Left colon (tissue), 2 donors: ENCODE measurements at places on chromosomes 2 and 18.

GRCh38 chr2:38600242-38600891, 2.4 kb downstream of the HNRNPLL start:
- DNase-seq, result peak; percentile 29

DNA sequence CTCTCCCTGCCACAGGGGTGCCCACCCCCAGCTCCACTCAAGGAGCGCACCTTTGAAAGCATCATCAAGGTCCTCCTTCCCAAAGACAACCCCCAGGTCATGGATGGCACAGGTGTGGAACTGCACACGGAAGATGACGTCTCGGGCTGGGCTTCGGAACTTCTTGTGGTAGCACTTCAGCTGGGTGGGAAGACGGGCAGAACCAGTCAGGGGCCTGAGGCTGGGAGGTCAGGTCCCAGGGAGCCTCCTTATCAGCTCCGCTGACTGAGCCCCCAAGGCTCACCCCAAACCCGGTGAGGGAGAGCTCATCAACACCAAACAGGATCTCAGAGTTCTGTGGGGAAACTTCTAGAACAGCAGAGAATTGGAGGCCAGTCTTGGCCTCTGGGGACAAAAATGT, 117.8 kb downstream of the TNS1 start:
- DNase-seq, result no peak

DNA sequence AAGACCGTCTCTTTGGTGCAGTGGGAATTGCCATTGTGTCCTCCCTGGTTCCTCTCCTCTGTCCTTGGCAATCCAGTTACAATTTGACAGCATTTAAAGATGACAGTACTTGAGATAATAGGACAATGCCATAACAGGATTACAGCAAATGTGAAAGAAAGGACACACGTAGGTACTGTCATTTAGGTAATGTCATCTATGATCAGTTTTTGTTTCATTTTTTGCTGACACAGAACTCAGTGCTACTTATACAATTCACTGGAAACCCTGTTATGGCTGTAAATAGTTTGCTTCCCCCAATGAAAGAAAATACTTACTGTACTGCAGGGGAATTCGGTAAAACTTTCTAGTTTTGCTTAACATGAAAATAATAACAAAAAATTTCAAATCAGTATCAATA, 65.2 kb downstream of the BCL11A start:
- no peak for DNase-seq

DNA sequence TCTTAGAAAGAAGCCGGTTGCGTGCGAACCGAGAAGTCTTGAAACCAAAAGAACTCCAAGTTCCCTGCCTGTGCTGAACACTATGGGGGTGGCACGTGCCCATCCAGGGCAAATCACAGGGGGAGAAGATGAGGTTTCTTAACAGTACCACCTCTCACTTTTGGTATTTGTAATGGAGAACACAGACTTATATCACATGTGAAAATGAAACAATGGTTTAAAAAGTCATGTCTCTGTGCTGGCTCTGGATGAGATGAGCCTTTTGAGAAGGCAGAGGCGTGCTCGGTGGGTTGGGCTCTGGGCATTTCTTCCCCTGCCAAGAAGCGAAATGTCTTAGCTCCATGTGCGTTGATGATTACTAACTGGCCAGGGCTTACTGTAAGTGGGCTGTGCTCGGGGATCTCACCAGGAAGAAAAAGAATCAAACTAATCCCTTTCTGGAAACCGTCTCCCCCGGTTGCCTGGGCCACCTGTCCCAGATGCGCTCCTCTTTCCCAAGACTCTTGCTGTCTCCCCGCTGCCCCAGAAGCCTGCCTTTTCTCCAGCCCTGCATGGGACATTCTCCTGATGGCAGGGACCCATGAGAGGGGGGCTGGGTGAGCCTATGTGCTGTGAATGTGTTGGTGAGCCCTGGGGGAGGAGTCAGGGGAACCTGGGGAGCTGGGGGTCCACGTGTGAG, 252.9 kb downstream of the PRKCE start:
- DNase-seq, result no peak

DNA sequence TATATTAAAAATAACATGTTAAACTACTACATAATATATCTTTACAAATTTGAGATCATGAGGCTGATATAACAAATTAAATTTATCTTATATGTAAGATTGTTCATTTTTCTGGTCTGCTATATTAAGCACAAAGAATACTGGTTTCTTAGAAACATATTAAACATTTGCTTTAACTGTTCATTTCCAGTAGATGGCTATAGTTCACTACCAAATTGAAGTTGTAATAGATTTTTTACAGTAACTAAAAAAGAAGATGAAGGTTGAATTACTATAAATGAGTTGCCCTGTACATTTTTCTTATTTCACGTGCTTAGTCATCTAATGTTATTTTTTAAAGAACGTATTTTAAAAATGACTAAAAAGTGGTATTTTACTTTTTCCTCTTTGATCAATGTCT, 57.0 kb downstream of the ZNF407 start:
- DNase-seq, result no peak

- no peak for DNase-seq
These were observed 98.6 kb upstream of the NFU1 start for GRCh38 chr2:69535817-69536241.

DNA sequence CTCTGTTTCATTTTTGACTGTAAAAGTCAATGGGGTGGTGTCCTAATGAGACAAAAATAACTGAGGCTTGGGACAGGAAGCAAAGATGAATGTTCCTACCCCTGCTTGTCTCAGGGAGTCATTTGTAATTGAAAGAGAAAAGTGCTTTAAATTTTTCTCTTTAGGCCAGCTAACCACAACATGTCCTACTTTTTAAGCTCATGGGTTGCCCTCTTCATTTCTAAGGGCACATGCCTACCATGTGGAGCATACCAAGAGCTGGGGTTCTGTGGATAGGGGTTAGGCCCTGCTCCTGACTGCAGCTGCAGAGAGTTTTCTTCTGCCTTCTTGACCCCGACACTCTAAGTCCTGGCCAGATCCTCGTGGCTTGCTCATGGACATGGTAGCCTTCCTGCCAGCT, 96.8 kb upstream of the ARL4C start:
- DNase-seq, result no peak

DNA sequence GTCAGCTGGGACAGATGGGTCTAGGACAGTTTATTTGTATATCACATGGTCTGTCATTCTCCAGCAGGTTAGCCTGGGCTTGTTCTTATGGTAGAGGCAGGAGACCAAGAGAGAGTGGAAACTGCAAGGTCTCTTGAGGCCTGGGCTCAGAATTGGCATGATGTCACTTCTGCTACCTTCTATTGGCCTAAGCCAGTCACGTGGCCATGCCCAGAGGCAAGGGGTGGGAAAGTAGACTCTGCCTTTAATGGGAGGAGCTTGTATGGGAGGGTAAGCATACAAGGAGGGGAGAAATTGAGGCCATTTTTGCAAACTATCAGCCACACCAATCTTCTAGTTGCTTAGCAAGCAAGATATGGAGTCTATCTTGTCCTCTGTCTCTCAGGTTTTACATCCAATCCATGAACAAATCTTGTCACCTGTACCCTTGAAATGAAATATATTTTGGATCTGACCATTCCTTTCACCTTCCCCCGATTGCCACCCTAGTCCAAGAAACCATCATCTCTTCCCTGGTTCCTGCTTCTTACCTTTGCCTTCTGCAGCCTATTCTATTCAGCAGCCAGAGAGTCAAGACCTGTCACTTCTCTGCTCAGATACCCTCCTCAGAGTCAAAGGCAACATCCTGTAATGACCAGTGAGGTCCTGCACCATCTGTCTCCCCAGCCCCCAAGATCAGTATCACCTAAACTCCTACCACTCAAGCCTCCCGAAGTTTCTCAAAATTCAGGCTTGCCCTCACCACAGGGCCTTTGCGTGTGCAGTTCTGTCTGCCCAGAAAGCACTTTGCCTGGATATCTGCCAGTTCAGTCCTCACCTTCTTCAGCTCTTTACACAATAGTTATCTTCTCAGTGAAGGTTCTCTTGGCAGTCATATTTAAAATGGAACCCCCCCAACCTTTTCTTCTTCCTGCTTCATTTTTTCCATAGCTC, 240.0 kb downstream of the LOXHD1 start:
- DNase-seq, result no peak

GRCh38 chr2:219632760-219633105, 5.3 kb downstream of the SLC4A3 start:
- DNase-seq, result no peak

DNA sequence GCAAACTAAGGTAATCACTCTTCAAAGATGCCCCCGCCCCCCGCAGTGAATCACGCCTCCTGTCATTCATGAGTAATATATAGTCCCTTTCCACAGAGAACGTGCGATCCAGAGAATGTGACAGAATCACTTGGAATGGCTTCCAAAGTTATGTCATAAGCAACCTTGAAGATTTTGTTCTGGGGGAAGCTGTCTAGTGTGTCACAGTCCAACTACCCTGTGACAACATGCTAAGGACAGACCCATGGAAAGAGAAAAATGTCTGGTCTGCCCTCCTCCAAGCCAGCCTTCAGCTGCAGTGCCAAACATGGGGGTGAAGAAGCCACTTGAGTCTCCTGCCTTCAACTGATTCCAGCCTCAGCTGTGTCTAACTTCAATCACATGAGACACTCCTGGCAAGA, 259.1 kb downstream of the SS18 start:
- DNase-seq, result no peak

DNA sequence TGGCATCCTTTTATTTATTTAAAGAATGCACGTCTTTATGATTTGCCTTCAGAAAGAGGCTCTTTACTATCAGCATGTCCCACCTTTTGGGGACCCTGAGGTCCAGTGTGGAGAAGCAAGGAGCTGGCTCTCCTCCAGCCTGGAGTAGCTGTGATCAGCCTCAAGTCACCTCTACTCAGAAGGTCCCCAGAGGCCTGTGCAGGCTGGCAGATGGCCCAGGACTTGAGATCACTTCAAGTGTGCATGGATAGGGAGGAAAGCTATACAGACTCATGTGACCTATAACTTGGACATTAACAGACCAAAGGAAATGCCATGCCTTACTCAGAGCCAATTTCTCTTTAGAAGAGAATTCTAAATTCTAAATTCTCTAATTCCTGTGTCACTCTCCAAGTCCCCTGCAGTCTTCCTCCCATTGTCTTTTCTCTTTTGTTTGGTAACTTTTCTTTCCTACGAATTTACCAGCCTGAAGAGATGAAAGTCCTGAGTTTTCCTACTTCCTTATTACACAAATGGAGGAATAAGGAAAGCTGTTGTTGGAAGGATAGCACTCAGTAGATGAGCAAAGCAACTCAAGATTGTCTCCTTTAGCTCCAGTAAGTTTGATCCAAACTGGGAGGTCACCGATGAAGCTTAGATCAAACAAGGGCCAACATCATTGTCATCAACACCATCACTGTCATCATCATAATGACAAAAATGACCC, 163.9 kb downstream of the GFPT1 start:
- peak; percentile 43 for DNase-seq

DNA sequence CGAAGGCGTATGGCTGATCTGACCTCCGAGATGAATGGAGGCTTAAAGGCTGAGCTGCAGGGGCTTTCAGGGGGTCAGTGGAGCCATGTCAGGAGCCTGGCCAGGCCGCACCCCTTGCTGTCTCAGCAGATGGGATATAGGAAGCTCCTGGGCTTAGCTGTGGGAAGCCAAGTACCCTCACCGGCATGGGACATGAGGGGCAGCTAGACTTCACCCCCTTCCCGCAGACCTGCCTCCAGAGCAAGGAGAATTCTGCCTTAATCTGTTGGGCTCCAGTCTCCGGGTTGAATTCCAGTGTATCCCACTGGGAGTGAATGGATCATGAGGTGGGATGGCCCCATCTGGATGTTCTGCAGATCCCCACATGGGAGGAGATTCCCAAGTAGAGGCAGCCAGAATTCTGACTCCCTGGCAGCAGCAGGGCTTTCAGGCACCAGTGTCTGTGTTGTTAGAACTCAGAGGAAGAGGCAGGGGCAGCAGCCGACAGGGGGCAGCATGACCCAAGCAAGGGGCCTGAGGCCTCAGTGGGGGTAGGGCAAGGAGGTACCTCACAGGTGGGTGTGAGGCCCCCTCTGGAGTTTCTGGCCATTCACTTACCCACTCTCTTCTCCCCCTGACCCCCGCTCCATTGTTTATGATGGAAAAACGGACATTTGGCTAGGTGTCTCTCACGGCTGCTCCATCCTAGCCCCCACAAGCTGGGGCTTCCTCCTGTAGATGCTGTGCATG, 19.1 kb downstream of the CAPG start:
- no peak for DNase-seq

- DNase-seq, result no peak
These were observed 128.7 kb downstream of the XIRP2 start for GRCh38 chr2:167017021-167017420.

- no peak for DNase-seq
These were observed 27.8 kb downstream of the ARHGAP15 start for GRCh38 chr2:143157001-143157400.

DNA sequence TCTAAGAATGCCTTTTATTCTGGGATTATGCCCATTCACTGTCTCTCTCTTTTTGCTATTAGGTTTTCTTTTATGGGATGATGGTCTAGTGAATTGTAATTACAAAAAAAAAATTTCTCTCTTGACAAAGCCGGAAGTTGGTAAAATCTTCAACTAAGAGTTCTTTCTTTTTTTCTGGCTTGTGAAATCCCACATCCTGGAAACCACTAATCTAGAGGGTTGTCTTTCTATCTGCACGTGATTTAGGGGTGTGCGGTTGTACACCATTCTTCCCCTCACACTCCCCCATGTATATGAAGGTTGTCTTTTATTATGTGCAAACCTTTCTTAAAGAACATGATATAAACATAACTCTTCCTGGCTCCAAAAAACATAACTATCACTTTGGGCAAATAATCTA, 52.0 kb downstream of the GATA6 start:
- DNase-seq, result no peak

- DNase-seq, result no peak
These were observed 194.0 kb upstream of the EPC2 start for GRCh38 chr2:148450531-148450930.

DNA sequence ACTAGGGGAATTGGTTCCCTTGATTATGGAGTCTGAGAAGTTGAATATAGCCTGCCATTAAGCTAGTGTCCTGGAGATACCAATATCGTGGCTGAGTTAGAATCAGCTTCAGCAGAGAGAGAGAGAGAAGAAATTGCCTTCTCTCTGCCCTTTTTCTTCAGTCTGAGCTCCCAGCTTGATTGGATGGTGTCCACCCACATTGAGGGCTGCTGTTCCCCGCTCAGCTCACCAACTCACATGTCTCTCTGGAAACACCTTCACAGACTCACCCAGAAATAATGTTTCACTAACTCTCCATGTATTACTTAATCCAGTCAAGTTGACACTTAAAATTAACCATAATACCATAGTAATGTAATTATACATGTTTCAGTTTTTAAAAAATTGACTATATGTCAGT, 17.9 kb upstream of the TRIM43 start:
- no peak for DNase-seq

- no peak for DNase-seq
These were observed 377.9 kb downstream of the TMEM182 start for GRCh38 chr2:103139628-103140268.
